ENCODE measurements at places on chromosomes 6 and 20.

DNA sequence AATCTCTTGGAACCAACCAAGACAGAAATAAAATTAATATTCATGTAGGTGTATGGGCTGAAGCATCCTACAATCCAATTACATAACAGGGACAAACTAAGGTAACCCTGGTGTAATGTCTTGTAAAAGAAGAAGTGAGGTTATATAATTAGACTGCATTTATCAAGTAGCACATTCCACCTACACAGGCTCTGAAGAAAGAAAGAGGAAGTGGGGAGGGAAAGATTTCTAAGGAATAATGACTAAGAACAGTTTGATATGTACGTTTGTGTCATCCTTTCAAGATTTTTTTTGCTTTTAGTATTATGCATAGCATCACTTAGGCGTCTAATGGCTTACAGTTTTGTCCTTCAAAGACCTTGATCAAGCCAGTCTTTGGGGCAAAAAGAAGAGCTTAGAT, 139.7 kb downstream of the PLCB1 start:
- no peak for DNase-seq

GRCh38 chr6:24431045-24431451, 28.3 kb downstream of the MRS2 start:
- peak; percentile 15 for DNase-seq

GRCh38 chr6:49556429-49556837, 6.0 kb downstream of the C6orf141 start:
- no peak for DNase-seq

GRCh38 chr6:150313781-150314180, 55.0 kb upstream of the IYD start:
- DNase-seq, result no peak

- no peak for DNase-seq
Measured at GRCh38 chr6:145137425-145137824, 597.9 kb downstream of the EPM2A start.

- no peak for DNase-seq
Measured at GRCh38 chr6:137878029-137878428, 11.0 kb downstream of the TNFAIP3 start.

DNA sequence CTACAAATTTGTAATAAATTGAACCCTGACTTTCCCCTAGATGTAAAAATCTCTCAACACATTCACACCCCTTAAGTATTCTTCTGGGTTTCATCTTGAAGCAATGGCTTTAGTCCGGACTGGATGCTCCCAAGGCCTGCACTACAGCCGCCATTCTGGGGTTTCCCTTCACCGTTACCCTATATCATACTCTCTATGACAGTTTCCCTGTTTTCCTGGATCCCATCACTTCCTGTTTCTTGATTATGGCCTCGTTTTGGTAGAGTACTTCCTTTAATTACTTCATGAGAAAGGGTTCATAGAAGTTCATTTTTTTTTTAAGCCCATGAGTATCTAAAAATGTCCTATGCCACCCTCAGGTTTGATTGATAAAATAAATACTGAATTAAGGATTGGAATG, 11.7 kb downstream of the FIG4 start:
- no peak for DNase-seq

- no peak for DNase-seq
Measured at GRCh38 chr20:61725966-61726365, 339.7 kb downstream of the TAF4 start.

DNA sequence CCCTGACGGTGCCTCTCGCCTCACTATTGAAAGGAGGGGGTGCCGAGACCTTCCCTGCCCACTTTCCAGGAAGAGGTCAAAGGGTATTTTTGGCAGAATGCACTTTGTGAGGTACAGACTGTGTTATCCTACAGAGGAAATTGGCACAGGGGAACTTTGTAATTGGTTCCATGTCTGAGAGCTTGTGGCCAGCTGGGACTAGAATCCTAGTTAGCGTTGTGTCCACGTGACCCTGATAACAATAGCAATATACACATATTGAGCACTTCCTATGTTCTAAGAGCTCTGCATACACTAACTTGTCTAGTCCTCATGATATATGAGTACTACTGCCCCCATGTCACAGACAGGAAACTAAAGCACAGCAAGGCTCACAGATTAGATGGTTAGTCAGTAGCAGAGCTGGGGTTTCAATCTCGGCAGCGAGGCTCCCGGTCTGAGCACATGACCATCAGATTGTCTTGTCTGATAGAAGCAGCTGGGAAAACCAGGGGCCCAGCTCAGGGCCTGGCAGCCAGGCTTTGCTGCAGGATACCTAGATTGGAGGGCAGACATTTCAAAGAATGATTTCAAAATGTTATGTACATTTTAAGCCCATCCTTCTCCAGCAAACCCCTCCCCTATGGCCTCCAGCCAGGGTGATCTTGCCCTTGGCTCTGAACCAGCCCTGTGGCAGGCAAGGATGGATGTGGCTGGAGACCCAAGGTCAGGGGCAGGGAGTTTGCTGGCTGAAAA, 1.4 kb downstream of the MAPK13 start:
- peak; percentile 46 for DNase-seq

DNA sequence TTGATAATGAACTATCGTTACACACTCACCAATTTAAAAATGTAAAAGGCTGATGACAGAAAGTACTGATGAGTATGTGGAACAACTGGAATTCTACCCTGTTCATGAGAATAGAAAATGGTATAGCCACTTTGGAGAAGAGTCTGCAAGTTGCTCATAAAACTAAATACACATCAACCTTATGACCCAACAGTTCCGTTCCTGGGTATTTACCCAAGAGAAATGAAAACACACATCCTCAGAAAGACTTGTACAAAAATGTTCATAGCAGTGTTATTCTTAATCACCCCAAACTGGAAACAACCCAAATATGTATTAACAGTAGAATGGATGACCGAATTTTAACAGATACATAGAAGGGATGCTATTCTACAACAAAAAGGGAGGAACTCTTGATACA, 145.7 kb upstream of the LRFN2 start:
- DNase-seq, result no peak

DNA sequence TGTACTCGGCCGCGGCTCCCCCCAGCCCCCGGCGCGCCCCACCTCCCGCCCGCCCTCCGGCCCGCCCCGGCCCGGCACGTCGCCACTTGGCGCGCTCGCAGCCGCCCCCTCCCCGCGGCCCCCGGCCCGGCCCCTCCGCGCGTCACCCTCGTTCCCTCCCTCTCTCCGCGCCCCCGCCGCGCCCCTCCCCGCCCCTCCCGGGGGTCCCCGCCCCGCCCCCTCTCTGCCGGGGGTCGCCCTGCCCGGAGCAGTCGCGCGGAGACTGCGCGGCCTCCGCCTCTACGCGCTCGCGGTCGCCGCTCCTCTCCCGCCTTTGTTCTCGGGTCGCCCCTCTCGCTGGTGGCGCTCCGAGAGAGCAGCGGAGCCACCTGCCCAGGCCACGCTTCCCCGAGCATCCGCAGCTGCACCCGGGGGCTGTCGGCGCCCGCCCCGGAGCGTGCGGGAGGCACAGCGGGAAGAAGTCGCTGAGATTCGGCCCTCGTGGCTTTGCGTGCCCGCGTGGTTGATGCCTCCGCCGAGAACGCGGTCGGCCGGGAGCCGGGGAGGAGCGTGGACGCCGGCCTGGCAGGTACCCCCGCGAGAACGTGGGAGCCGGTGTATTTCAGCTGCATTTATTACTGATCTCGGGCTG, at the start of gene PHF10:
Gene PHF10 (minus strand): TSS at position 7 of the 631 bp plus-strand sequence. CDS start 569 bp downstream, outside the sequence.
- peak; percentile 60 for DNase-seq

DNA sequence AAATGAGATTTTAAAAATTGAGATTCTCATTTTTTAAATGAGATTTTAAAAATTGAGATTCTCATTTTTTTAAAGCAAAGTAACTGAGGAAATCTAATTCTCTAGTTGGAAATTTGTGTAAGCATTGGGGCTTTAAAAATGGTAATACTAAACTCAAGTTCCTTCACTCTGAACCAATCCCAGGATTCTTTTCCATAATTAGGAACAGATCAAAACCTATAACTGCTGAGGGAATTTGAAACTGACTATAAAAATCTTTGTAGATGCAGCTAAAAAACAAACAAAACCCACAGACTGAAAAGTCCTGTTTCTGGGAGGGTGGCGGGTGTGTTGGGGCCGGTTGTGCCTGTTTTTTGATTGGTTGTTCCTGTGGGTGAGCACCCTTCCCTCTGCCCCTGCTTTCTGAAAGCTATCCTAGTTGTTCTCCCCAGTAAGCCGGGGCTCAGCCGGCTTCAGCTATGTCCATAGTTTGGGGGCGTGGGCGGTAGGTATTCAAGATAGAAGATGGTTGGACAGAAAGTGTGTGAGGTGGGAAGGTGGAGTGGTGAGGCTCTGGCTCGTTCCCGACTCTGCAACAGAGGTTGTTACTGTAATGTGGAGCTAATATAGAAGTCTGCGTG, 49.3 kb downstream of the GFRA4 start:
- DNase-seq, result no peak

GRCh38 chr6:20817806-20818320, 283.6 kb downstream of the CDKAL1 start:
- DNase-seq, result no peak

DNA sequence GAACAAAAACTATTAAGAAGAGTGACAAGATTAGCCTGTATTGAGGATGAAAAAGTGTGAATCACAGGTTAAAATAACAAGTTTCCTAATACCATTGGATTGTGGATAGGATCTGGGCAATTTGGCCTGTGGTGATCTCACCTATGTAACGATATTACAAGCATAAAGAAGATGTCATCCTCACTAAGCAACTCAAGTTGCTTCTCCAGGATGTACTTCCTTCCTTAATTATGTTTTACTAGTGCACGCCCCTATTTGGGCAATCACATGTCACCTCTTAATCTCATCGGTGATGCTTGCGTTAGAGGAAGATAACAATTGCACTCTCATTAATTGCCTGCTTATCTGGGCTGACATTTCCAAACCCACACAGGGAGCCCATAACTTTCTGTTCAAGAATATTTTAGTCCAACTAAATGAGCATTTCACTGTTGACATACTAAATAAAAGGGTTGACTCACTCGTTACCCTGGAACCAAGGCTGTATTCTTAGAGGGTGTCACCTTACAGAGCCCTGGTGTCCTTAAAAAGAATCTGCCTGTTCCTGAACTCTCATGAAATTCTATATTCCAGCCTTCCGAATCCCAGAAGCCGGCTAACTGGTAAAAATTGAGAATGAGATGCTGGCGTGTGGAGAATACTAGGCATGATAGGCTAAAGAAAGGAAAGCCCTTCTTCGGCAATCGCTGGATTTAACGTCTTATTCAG, 88.2 kb upstream of the ATXN1 start:
- DNase-seq, result peak; percentile 27

DNA sequence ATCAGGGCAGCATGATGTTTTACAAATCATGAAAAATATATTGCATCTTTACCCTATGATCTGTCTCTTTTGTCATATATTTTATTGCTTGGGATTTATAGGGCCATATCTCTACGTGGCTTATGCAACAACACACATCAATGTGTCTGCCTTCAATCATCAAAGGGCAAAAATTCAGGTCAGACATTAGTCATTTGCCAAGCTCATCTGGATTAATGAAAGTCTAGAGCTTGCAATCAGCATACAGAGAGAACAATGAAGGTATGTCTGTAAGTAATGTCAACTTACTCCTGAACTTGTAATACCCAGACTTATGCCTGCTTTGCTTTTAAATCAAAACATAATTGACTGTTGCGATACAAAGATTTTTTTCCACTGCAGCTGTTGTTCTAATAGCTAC, 282.7 kb downstream of the HAO1 start:
- DNase-seq, result no peak

DNA sequence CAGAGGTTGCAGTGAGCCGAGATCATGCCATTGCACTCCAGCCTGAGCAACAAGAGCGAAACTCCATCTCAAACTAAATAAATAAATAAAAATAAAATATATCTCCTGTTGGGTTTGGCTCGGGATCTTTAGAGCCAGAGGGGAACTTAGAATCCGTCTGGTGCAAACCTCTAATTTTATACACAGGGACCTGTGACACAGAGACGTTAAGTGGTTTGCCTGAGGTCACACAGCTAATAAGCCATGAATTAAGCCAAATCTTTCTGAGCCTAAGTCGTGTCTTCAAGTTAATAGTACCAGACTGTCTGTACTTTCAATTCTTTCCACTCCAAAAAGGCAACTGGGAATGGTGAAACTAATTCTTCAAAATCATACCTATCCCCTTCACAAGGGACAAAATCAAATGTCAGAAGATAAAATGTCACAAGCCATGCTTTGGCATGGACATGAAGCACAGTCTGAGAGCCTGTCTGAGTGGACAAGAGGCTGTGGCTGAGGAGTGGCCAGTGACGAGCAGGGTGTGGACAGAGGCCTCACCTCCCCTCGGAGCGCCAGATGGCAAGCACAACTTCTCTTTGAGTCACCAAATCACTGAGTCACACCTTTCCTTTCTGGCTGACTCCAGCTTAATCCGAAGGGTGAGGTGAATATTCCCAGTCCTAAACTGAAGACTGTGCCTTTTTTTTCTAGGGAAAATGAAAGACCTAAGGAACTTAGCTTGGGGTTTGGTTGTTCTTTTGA, 177.4 kb downstream of the TFAP2A start:
- no peak for DNase-seq

DNA sequence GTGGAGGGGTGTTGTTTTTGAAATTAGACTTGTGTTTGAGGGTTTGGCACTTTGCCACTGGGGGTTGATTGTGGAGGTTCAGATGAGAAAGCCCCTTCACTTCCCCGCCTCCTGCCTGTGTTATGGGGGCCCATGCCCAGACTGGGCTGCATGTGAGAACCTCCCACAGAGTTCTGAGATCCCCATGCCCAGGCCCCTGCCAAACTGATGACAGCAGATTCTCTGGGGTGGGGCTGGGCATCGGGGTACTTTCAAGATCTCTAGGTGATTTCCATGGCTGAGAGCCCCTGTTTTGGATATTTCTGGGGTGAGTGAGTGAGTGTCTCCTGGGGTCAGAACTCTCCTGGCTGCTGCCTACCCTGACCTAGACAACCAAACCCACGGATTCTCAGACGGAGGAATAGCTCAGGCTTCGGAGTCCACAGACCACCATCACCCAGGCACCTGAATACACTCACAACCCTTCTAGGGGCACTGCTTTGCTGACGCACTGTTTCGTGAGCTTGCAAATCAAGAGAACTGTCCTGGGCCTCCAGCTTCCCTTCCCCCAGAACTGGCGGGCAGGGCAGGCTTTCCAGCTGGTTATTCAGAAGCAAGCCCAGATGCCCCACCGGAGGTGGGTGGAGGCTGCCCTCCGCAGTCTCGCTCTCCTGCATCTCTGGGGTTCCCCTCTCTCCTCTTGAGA, 6.3 kb downstream of the BCAS1 start:
- DNase-seq, result no peak

DNA sequence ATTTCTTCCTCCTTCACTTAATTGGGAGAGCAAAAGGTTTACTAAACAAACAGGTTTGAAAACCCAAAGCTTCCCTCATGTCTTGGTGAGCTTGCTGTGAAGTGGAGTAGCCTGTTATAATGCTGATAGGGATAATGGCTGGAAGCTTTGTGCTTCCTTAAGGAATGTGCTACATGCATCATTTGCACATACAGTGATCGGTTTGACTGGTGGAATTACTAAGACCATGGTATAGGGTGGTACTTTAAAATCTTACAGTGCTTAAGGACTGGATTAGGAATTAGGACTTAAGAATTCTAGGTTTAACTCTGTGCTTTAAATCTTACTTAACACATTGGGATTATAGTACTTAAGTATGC, 75.7 kb downstream of the ARID1B start:
- no peak for DNase-seq

- no peak for DNase-seq
Measured at GRCh38 chr6:106072501-106073090, 13.5 kb upstream of the PRDM1 start.

All from central memory CD4-positive, alpha-beta T cell (primary cell).